ENCODE measurements at places on chromosomes 16 and 17.

- DNase-seq = no peak
These were observed 127.8 kb upstream of the CDH5 start for GRCh38 chr16:66238696-66239095.

- DNase-seq = no peak
These were observed at the start of gene PRSS21 for GRCh38 chr16:2816751-2817339. TSS of gene PRSS21 (plus strand) at chr16:2817237. CDS start at chr16:2817269, 32 bp downstream.

DNA sequence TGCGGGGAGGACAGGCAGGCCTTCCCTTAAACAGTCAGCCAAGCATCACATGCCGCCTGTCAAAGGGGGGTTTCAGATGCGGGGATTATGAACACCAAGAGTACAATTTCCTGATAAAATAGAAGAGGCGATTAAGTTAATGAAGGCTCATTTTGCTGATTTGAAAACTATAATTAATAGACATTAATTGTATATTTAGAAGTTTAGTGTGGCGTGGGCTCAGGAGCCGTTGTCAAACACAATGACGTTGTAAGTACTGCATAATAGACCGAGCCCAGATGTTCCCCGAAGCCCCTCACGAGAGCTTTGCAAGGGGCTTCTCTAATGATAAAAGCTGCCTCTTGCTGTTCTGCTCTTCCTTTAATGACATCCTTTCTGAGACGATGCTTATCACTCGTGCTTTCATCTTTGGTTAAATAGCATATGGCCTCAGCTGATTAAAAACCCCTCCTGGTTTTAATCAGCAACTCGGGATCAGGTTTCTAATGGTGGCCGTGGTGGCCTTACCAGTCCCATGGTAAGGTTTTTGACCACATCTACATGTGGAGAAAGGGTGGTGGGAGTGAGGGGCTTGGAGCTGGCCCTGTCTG is 28.2 kb downstream of the SNX20 start:
- DNase-seq = no peak

DNA sequence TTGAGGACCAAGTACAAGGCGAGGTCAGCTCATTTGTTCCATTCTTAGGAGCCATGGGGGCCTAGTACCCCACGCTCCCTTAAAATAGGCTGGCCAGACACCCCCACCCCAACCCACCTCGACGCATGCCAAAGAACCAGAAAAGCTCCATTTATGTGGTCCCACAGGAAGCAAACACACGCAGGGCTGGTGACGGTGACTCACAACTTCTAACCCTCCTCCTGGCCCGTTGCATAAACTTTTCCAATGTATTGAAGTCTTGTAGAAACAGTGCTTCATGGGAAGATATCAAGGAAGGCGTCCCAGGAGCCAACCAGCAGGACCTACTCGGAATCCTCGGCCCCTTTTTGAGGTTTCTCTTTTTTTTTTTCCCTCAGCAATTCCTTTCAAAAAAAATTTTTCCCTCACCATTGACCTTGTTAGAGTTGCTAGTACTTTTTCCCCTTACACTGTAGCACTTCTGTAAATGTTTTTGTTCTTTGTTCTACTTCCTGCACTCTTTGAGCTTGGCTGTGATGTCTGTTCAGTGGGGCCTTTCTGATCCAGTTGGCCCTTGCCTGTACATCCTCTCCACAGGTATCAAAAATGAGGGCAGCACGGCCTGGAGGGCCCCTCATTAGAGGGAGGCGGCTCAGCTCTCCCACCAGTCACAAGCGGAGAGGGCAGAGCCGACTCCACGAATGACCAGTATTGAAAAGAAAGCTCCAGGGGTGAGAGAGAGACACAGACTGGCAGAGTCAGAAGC is 208.3 kb downstream of the RGS9 start:
- DNase-seq = no peak

- no peak for DNase-seq
These were observed 20.8 kb downstream of the WDR45B start for GRCh38 chr17:82627405-82627804.

- DNase-seq = no peak
These were observed 13.3 kb upstream of the OR1F1 start for GRCh38 chr16:3174618-3175148.

DNA sequence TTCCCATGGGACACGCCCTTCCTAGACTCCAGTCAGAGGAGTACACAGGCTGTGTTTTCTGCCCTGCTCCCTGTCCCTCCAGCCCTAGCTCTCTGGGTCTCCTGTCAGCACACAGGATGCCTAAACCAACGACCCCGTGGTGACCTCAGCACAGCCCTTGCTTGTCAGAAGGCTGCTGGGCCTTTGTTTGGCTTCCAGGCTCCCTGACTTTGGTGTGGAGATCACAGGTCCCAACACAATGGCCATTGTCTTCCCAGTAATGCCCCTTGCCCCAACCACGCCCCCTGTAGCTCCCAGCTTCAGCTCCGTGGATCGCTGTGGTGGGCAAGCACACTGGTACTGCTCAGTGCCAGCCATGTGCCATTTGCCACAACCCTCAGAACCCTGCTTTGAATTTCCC is 15.0 kb downstream of the HNF1B start:
- DNase-seq = no peak

DNA sequence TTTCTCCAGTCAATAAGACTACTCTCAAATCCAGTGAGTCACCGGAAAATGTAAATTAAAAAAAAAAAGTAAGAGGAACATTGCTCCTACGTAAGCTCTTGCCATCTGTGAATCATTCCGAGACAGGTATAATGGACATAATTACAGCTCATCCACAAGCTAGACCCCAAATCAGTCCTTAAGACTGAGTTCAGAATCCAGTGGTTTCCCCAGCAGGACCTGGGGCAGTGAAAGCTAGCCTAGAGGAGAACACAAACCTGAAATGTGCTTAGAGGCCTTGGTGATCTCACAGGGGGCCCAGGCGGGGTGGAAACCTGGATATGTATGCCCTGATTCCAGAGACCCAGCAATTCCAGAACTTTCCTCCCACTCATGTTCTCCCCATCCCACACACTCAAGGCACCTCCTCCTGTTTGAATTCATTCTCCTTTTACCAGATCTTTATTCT is 132.0 kb downstream of the COPRS start:
- DNase-seq = no peak

DNA sequence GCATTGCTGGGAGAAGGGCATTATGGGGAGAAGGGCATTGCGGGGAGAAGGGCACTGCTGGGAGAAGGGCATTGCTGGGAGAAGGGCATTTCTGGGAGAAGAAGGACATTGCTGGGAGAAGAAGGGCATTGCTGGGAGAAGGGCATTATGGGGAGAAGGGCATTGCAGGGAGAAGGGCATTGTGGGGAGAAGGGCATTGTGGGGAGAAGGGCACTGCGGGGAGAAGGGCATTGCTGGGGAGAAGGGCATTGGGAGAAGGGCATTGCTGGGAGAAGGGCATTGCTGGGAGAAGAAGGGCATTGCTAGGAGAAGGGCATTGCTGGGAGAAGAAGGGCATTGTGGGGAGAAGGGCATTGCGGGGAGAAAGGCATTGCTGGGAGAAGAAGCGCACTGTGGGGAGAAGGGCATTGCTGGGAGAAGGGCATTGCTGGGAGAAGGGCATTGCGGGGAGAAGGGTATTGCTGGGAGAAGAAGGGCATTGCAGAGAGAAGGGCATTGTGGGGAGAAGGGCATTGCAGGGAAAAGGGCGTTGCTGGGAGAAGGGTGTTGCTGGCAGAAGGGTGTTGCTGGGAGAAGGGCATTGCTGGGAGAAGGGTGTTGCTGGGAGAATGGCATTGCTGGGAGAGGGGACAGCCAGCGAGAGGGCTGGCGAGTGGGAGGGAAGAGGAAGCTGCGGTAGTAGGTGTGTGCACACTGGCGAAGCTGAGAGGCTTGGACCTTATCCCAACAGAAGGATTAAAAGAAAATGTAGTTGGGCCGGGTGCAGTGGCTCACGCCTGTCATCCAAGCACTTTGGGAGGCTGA is 4.6 kb upstream of the PYDC1 start:
- no peak for DNase-seq

DNA sequence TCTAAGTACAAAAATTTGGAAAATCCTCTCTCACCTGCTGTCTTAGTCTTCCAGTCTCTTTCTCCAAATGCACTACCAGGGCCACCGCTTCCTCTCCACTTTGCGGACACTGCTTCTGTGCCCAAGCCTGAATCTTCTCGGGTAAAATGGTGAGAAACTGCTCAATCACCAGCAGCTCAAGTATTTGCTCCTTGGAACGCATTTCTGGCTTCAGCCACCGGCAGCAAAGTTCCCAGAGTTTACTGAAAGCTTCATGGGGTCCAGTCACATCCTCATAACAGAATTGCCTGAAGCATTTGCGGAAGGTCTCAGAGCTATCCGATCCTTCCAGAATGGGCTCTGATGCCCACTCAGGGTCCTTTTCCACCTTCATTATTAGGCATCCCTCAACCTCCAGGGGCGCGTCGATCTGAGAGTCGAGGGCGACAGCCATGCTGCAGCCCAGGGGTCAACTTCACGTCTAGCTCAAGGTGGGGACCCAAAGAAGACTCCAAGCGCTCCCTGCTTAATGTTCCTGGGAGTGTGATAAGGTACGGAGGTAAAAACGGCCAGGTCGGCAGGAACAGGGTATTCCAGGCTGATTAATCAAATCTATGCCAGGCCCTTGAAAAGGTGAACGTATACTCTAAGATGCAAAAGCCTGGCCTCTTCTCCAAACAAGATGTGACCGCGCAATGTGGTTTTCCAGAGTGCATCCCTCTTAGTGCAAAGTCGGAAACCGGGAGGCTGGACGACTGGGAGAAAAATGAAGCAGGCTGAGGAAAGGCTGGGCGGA is 763 bp downstream of the ZKSCAN2 start:
- DNase-seq = no peak

DNA sequence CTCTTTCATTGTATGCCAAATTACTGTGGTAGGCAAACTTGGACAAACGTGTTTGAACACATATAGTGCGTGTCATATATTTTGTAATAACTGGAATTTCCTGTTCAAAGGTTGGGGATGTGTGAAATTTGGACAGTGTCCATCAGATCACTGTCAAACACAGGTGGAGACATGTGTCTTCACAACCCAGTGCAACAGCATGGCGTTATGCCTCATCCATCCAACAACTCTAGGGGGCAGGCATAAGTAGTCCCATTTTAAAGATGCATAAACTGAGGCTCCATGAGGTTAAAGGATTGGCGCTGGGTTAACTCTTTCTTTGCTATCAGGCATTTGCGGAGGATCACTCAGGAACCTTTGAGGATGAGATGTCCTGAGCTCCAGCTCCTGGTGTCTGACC is 103.7 kb downstream of the RBFOX1 start:
- DNase-seq = no peak

- no peak for DNase-seq
These were observed 37.7 kb downstream of the XYLT1 start for GRCh38 chr16:17432901-17433576.

DNA sequence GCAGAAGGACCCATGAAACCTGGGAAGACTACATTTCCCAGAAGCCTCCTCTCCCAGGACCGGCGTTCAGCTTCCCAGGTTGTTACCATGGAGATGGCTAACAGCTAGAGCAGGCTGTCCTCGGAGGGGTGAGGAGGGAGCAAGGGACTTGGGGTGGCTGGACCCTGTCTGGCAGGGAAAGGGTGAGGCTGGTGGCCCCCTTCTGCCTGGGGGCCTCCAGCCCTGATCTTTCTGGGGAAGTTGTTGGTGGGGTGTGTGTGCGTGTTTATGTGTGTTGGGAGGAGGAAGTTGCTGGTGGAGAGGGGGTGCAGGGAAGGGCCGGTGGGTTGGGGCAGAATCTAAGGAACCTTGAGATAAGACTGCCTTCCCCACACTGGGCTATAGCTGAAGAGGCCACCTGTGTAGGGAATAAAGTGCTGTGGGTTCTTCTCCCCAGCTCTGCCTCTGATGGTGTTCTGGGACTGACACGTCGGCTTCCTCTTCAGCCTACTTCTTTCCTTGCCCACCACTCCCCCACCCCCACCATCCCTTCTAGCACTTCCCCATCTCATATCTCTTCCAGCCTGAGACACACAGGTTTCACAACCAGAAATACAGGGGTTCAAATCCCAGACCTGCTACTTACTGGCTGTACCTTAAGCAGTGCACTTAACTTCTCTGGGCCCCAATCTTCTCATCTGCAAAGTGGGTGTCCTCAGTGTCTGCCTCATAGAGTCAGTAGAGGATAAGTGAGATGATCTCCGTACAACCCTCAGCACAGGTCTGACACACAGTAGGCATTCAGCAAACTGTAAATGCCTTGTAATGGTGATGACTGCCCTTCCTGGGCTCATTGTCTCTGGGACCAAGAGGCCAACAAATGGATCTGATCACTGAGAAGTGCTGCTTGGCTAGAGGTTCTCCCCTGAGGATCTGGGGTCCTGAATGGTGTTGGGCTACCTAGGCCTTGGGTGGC is at the start of gene DRC7:
TSS of gene DRC7 (plus strand) at position 82 of the 955 bp plus-strand sequence. CDS start 3,144 bp downstream, outside the sequence.
- DNase-seq = no peak

DNA sequence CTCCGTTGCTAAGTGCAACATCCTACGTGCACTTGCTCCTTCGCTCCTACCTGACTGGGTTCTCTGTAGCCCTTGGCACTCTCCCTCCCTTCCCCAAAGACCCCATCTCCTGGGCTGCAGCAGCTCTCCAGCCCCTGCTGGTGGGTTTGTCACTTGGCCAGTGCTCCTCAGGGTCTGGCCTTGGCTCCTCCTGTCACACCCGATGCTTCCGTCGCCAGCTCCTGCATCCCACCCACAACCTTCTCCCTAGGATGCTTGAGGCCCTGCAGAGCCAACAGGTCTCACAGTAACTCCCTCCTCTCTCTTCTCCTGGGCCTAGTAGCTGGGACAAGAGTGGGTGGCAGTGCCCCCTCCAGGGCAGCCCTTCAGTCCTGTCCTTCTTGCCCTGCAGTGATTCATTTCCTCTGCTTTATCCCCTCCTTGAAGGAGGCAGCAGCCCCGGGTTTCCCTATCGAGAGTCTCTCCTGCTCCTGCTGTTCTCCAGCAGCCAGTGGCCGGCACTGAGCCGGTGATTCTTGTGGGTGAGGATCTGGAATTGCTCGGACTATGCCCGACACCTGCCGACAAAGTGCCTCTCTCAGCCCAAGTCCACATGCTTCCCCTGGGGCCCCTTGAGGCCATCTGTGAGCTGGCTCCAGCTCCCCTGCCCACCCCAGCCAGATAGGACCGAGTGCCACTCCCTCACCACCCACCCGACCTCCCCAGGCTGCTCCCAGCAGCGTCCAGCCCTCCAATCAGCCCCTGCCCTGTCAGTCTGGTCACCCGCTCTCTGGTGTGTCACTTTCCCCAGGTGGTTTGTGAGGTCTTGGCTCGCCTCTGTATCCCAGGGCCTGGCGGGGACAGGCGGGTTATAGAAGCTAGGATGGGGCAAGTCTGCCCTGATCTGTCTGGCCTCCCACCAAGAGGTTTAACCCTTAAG is 3.8 kb downstream of the LITAFD start:
- DNase-seq = no peak

- no peak for DNase-seq
These were observed 21.4 kb upstream of the SLC46A1 start for GRCh38 chr17:28427371-28427770.

- no peak for DNase-seq
These were observed 2.1 kb upstream of the GNA13 start for GRCh38 chr17:65058593-65058992.

DNA sequence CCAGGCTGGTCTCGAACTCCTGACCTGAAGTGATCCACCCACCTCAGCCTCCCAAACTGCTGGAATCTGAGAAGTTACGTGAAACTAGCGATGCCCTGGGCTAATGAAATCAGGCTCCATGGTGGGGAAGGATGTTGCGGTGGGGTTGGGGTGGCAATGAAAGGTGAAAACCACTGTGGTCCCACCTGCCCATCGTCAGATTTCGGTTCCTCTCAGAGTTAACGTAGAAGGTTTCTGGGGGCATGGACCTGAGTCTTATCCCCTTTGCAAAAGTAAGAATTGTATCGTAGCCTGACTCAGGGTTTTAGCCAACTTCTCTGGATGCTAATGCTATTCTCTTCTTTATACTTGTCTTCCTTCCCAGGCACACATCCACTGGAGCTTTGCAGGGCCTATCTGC is 402.3 kb downstream of the WWOX start:
- no peak for DNase-seq
